Stimulated activated CD4-positive, alpha-beta T cell treated with anti-CD3 and anti-CD28 coated beads, Interleukin-2, amount 100 ng/mL, for 24 hours (primary cell): ENCODE measurements at places on chromosomes 13 and 19.

- DNase-seq: no peak
These were observed 696.2 kb upstream of the GPC6 start for GRCh38 chr13:92530364-92530763.

GRCh38 chr13:113656831-113657671 is 947 bp downstream of the ATP4B start:
- DNase-seq: no peak

GRCh38 chr13:70390968-70391367 is 282.7 kb upstream of the KLHL1 start:
- no peak for DNase-seq

DNA sequence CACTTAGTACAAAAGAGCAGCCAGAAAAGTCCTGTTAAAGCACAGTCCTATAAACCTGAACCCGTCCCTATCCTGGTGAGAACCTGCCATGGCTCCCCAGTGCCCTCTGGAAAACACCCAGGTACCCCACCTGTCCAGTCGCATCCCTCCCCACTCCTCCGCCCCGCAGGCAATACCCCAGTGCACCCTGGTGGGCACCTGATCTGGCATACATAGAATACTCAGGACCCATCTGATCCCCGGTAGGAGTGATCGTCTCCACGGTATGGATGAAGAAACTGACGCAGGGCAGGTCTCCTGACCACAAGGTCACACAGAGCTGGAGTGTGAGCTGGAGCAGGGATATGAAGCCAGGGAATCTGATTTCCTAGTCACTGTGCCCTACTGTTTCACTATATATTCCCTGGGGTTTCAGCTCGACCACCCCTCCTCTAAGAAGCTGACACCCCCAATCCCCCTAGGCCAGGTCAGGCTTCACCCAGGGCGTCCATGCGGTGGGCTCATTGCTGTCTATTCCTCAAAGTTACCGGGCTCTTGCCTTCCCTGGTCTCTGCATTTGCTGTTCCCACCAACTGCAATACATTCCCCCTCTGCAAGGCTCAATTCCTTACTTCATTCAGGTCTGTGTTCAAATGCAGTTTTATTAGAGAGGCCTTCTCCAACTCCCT is 12.6 kb downstream of the FBXO46 start:
- no peak for DNase-seq

DNA sequence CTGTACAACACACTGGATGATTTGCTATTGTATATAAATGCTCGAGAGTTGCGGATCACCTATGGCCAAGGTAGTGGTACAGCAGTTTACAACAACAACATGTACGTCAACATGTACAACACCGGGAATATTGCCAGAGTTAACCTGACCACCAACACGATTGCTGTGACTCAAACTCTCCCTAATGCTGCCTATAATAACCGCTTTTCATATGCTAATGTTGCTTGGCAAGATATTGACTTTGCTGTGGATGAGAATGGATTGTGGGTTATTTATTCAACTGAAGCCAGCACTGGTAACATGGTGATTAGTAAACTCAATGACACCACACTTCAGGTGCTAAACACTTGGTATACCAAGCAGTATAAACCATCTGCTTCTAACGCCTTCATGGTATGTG is 21.5 kb downstream of the OLFM4 start:
- no peak for DNase-seq

GRCh38 chr13:25319771-25320170 is 18.3 kb downstream of the NUP58 start:
- DNase-seq: no peak

GRCh38 chr13:108705031-108705430 is 75.6 kb downstream of the MYO16 start:
- DNase-seq: no peak

DNA sequence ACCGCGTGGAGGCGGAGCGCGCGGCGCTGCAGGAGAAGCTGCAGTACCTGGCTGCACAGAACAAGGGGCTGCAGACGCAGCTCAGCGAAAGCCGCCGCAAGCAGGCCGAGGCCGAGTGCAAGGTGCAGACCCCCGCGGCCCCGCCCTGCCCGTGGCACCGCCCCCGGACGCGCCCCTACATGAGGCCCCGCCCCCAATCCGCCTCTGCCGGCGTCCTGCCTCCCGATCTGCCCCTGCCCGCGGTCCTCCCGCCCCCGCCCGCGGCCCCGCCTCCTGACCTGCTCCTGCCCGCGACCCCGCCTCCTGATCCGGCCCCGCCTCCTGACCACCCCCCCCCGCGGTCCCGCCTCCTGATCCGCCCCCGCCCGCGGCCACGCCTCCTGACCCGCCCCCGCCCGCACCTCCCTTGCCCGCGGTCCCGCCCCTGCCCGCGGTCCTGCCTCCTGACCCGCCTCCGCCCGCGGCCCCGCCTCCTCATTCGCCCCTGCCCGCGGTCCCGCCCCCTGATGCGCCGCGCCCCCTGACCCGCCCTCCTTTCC is 11.7 kb downstream of the PRR36 start:
- peak; percentile 81 for DNase-seq

- DNase-seq: peak; percentile 19
These were observed 31.0 kb downstream of the PAK4 start for GRCh38 chr19:39156326-39157230.

GRCh38 chr13:23325191-23325590 is 108.3 kb downstream of the SACS start:
- no peak for DNase-seq

- no peak for DNase-seq
These were observed 112.2 kb downstream of the IER2 start for GRCh38 chr19:13262450-13262849.

DNA sequence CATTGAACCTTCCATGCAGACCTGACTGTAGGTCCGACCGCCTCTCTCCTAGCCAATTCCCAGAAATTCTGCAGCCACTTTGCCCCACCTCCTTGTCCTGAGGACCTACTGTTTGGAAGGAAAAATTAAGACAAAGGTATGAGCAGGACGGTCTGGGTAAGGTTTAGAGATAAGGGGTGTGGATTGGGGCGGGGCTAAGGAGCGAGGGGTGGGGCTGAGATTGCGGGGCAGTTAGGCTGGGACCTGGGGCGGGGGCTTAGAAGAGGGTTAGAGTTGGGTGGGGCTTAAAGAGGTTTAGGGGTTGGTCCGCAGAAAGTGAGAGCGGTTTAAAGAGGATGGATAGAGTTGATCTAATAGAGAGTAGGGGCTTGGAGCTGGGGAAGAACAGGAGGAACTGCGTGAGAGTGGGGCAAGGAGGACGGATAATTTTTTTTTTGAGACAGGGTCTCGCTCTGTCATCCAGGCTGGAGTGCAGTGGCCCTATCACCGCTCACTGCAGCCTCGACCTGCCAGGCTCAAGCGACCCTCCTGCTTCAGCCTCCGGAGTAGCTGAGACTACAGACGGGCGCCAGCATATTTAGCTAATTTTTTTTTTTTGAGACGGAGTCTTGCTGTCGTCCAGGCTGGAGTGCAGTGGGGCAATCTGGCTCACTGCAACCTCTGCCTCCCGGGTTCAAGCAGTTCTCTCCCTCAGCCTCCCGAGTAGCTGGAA is 1.7 kb upstream of the ZNF865 start:
- no peak for DNase-seq

GRCh38 chr19:34172661-34173192 is 423 bp downstream of the LSM14A start:
- peak; percentile 44 for DNase-seq

GRCh38 chr19:40600570-40601133 is 517 bp upstream of the LTBP4 start:
- DNase-seq: no peak

GRCh38 chr19:48477698-48478338 is 8.6 kb downstream of the CYTH2 start:
- DNase-seq: no peak

GRCh38 chr19:39631178-39631577 is 24.5 kb upstream of the LGALS16 start:
- DNase-seq: no peak

GRCh38 chr13:92451060-92451459 is 775.5 kb upstream of the GPC6 start:
- no peak for DNase-seq

GRCh38 chr13:112968380-112968909 is 569 bp upstream of the MCF2L start:
- peak; percentile 39 for DNase-seq

DNA sequence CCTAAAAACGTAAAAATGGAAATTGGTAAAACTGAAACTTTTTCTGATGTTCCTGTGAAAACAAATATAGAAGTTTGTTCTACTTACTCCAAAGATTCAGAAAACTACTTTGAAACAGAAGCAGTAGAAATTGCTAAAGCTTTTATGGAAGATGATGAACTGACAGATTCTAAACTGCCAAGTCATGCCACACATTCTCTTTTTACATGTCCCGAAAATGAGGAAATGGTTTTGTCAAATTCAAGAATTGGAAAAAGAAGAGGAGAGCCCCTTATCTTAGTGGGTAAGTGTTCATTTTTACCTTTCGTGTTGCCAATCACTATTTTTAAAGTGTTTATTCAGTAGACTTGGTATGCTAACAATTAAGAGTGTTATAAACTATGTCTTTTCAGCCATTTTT is 25.6 kb downstream of the BRCA2 start:
- no peak for DNase-seq

GRCh38 chr19:14439014-14439413 is 5.9 kb downstream of the PKN1 start:
- DNase-seq: no peak

- DNase-seq: no peak
These were observed 11.8 kb upstream of the ZNF543 start for GRCh38 chr19:57308514-57308913.

- DNase-seq: no peak
These were observed 13.6 kb upstream of the HMGB1 start for GRCh38 chr13:30479154-30479882.

DNA sequence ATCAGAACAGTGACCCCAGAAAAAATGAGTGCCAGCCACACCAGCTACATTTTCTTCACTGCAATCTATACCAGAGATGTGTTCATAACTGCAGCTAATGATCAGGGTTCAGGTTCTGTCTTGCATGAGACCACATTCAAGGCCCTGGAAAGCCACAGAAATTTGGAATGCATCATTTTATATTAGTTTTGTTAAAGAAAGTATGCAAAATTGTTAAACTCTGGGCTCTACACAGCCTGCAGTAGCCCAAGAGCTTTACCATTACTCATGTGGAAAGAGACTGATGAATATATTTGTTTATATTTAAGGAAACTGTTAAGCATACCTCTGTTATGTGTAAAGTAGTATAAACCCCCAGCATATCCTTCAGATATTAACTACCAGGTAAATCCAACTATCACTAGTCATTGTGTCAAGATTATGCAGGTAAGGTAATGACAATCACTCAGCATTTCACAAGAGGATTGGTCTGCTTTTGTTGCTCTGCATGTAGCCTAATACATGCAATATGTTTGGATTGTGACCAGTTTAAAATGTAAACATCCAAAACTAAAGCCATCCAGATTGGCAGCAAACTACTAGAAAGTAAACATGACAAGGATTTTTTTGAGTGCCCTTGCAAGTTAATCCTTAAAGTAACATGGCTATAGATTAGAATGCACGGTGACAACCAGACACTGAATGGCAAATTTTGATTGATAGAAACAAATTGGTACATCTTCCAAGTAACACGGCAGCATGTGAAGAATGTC is 429.1 kb upstream of the ARGLU1 start:
- DNase-seq: no peak

- no peak for DNase-seq
These were observed 4.8 kb downstream of the LENG9 start for GRCh38 chr19:54458648-54459281.

DNA sequence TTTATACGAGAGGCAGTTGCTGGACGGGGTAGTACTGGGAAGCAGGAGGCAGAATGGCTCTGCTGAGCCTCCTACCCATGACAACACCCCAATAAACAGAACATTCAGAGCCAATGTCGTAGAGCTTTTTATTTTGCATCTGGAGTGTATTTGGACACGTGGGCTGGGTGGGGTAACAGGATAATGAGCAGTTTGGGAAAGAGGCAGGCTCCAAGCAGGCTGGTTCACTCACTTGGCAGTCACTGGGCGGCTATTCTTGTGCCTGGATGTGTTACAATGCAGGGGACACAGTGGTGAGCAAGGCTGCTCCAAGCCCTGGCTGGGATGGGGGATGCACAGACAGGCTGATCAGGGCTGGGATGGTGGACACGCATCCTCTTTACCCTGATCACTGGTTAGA is 9.5 kb downstream of the ACTMAP start:
- DNase-seq: no peak

GRCh38 chr19:51367565-51368365 is 1.0 kb downstream of the CLDND2 start:
- DNase-seq: peak; percentile 98

GRCh38 chr19:28977826-28978225 is 235.1 kb downstream of the UQCRFS1 start:
- no peak for DNase-seq

DNA sequence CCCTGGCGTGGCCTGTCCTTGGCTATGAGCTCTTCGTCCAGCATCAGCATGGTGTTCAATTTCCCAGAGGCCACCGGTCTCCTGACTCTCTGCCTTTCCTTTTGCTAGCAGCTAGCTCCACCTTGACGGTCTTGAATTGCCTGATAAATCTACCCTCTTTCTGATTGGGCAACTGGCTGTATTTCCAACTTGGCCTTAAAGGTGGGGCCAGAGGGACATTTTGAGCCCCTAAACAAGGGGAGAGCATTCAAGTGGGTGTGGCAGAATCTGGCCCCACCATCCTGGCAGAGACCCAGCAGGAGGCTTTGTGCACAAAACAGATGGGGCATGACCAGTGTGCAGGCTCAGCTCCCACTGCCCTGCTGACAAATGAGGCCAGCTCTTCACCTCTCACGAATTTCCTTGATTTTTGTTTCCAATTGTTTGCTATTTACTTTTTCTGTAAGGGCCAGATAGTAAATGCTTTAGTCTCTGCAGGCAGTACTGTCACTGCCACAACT is 148.9 kb upstream of the VSTM2B start:
- DNase-seq: no peak

- peak; percentile 59 for DNase-seq
These were observed 101.3 kb upstream of the SLC15A1 start for GRCh38 chr13:98853771-98854221.

DNA sequence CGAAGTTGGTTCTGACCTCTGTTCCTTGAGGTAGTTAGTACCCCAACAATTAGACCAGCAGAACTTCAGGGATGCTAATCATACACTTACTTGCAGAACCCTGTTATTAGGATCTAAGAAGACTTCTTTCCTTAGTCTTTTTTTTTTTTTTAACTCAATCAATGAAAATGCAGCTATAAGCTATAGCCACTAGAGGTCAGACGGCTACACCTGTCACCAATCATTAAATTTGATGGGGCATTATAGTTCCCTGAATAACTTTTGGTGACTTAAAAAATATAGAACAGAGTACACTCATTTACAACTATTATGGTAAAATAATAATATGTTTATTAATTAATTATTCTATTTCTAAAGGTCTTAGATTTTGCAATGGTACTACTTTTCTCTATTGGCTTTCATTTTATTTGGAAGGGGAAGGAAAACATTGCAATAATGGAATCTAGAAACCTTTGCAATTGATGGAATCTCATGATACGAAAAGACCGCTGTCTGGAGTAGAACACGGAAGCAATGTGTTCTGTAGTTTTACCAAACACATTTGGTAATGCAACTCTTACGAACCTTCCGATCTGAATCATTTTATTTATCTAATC is 483.2 kb downstream of the DIAPH3 start:
- DNase-seq: no peak

GRCh38 chr13:38365661-38366060 is 16.0 kb downstream of the UFM1 start:
- no peak for DNase-seq
